ENCODE measurements at places on chromosomes 3 and 15. TPM values are rescaled to one million over a fixed set of nuclear protein-coding genes. Genes with fewer than 3 reads are reported as not detected.

GRCh38 chr15:77821188-77821958 is 188.7 kb upstream of the LINGO1 start:
- peak; percentile 27 for DNase-seq

GRCh38 chr3:196341137-196341536 is 2.9 kb upstream of the TM4SF19 start:
- DNase-seq: peak; percentile 57

CHRM5 gene
- total RNA-seq: not detected

DNA sequence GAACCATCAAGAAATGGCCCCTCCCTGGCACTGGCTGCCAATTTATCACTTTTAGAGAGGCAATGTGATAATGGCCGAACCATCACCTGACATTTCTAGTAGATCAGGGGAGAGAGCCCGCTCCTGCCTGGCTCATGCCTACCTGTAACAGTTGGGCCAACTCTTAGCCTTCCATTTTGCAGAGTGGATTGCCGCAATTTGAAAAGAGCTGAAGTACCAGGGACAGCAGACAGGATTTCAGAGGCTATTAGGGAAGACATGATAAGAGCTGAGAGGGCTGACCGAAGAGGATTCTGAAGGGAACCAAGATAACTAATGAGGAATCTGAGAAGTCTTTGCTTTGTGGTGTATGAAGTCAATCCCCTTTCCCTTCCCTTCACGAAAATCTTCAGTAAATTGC is 121.2 kb upstream of the ANKRD28 start:
- DNase-seq: no peak

DNA sequence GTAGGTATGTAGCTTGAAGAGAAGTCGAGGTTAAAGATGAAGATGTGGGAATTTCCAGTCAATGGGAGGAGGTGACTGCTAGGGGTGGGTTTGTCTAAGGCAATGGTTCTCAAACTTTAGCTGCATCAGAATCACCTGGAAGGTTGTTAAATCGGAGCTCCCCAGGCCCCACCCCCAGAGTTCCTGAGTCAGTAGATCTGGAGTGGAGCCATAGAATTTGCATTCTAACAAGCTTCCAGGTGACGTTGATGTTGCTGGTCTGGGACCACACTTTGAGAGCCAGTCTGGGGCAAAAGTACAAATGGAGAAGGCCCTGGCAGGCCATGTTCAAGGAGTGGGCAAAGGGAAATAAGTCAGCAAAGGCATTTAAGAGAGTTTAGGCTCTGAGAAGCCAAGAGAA is 69.1 kb downstream of the CMTM8 start:
- no peak for DNase-seq

DNA sequence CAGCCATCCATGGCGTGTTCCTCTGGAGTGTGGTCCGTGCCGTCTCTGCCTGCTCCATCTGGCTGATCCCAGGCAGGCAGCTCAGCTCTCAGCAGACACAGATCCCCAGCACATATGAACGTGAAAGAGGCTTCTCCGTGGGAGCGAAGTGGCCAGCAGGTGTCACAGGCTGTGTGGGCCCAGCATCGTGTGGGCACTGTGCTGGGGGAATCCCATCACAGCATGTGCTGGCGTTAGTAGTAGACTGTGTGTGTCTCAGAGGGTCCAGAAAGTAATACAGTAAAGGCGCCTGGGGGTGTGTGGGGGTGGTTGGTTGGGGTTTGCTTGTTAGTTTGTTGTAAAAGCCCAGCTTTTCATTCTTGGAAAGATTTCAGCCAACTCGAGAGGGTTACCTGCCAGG is 147.6 kb downstream of the IGF1R start:
- DNase-seq: no peak

GRCh38 chr15:76584868-76585575 is 248.4 kb downstream of the ISL2 start:
- DNase-seq: no peak

DNA sequence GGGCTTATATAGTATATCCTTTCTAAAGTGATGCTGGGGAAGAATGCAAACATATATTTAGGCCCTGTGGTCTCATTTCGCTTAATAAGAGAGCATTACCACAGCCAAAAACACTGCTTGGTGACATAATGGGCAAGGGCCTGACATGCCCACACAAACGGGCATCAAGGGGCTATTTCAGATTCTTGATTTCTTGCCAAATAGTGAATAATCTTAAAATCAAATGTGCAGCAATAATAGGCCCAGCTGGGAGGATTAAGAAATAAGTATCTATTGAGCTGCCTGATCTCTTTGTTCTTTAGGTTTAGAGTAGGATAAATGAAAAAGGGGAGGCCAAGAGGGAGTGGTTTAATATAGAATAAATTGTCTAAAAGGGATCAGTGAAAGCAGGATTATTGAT is 241.0 kb upstream of the GBE1 start:
- no peak for DNase-seq

BUB1B gene
- total RNA-seq: 3.2 TPM

SLC24A5 gene
- not detected for total RNA-seq

- peak; percentile 69 for DNase-seq
Measured at GRCh38 chr15:39851500-39852092, 68.5 kb downstream of the GPR176 start.

GRCh38 chr3:126111126-126111551 is 27.2 kb upstream of the SLC41A3 start:
- DNase-seq: no peak

- DNase-seq: peak; percentile 79
Measured at GRCh38 chr3:30124435-30125370, 481.7 kb upstream of the TGFBR2 start.

KY gene
- not detected for total RNA-seq

DNA sequence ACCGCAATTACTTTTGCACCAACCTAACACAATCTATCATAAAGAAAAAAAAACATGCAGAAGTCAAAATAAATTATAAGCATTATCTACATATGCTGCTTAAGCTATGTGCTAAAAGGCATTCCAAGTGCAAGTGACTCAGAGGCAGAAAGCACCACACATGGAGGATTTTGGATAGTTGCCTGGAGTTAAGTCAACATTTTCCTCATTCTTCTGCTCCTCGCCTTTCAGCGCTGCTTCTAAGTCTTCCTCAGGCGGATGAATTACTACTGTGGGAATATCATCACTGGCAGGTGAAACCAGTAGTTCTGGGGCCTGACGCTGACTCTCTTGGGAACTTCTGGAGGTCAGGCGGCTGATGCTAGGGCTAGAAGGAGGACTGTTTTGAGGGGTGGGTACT is 53.1 kb downstream of the SLC4A7 start:
- peak; percentile 99 for DNase-seq

KBTBD12 gene
- not detected for total RNA-seq

- peak; percentile 32 for DNase-seq
Measured at GRCh38 chr15:39188314-39188713, 392.6 kb upstream of the THBS1 start.

- DNase-seq: no peak
Measured at GRCh38 chr3:52051444-52051843, 4.9 kb downstream of the DUSP7 start.

MASP1 gene
- 0.62 TPM for total RNA-seq

DNA sequence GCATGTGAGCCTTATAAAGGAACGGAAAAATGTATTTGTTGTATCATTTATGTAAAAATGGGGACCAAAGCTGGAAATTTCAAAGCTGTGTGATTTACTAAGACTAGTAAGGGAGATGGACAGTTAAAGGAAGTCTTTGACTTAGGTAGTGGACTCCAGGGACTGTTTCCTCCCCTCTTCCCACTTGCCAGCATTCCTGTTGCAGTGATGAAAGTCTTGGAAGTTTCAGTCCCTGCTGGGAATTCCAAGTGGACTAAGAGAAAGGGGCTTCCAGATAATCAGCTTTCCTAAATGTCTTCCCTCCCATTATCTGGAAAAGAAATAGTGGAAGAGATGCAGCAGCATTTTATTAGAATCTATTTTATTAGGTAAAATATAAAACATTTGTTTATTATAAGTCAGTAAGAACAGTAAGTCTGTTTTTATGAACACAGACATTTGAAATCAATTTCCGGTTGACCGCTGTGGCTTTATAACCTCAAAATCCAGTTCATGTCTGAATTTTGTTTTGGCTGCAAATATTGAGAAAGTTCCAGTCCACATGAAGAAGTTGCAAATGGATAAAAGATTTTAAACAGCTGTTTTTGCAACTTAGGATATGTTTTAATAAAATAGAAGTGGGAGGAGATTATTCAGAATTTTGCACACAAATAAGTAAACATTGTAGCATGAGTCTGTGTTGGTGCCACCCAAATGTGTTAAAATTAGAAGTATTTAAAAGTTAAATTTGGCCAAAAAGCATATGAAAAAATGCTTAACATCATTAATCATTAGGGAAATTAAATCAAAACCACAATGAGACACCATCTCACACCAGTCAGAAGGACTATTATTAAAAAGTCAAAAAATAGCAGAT is 141.8 kb downstream of the IL20RB start:
- DNase-seq: no peak

DOCK3 gene
- total RNA-seq: 3.1 TPM

DNA sequence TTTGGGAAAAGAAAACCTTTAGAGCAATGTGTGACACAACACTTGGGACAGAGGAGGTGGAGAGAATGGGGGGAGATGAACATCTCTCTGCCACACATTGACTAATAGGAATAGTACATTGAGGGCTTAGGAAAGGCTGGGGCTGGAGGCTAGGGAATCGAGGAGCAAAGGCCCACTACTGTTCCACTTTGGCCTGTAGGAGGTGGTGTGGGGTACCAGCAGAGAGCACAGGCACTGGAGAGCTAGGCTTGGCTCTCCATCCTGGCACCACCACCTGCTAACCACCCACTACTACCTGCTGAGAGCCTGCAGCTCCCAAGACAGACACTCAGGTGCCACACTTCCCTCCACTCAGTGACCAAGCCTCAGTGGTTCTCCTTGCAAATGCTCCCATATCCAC is 19.4 kb downstream of the CCDC32 start:
- no peak for DNase-seq

DNA sequence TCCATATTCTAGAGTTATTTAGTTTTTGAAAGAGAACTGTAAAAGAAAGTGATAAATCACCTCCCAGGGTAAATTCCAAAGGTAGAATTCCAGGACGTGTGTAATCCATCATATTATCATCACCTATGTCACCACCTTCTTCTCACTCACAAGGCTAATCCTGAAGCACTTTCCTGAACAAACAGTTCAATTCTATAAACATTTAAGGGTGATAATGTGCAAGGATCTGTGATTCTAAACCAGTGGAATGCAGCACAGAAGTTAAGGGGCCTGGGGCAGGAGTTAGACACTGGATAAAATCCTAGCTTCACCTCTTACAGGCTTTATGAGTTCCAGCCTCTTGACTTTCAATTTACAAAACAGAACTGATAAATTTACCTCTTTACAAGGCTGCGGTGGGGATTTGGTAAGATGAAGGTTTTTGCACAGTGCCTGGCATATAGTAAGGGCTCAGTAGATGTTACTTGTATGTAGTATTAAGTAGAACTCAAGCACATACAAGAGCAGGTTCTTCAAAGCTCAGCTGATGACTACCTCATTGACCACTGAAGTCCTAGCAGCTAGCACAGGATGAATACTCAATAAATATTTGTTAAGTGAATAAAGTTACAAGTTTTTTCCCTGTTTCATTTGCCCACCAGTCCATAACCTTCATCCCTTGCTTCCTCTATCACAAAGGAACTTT is 47.3 kb upstream of the CCDC80 start:
- no peak for DNase-seq

ZNF654 gene
- 19.1 TPM for total RNA-seq

DNA sequence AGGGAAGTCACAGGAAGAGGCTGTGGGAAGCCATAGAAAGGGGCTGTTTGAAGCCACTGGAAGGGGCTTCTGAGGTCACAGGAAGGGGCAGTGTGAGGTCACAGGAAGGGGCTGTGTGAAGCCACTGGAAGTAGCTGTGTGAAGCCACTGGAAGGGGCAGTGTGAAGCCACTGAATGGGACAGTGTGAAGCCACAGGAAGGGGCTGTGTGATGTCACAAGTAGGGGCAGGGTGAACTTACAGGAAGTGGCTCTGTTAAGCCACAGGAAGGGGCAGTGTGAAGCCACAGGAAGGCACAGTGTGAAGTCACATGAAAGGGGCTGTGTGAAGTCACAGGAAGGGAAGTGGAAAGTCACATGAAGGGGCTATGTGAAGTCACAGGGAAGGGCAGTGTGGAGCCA is 33.1 kb downstream of the GASK1A start:
- no peak for DNase-seq

GRCh38 chr3:194857469-194858113 is 171.9 kb downstream of the FAM43A start:
- no peak for DNase-seq

FAM81A gene
- total RNA-seq: 0.94 TPM

DNA sequence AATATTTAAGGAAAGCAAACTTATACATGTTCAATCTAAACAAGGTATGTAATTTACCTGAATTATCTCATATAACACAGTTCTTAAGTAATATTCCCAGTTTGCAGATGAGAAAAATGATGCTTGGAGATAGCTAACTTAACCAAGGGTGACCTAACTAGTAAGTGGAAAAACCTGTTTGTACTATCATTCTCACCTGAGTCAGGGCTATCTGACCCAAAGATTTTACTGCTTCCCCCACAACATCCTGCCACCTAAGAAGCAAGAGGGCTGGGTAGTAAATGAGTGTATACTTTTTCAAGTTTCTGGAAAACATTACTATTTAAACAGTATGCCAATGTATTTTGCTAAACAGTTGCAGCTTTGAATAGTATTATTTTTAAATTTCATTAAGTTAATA is 10.6 kb downstream of the TP63 start:
- no peak for DNase-seq

DNAH12 gene
- 0.23 TPM for total RNA-seq

DNA sequence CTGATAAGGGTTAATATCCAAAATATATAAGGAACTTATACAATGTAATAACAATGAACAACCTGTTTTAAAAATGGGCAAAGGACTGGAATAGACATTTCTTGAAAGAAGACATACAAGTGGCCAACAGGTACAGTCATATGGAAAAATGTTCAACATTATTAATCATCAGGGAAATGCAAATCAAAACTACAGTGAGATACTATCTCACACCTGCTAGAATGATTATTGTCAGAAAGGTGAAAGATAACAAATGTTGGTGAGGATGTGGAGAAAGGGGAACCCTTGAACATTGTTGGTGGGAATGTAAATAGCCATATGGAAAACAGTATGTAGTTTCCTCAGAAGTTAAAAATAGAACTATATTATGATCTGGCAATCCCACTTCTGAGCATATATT is 20.4 kb downstream of the GOLM2 start:
- no peak for DNase-seq

TNFAIP8L3 gene
- 1.1 TPM for total RNA-seq

FOXB1 gene
- 1.3 TPM for total RNA-seq

- no peak for DNase-seq
Measured at GRCh38 chr15:84658788-84659411, 901 bp upstream of the NMB start.

GRCh38 chr3:71436337-71436736 is 147.2 kb downstream of the FOXP1 start:
- peak; percentile 55 for DNase-seq

GRCh38 chr15:94666553-94666952 is 435.2 kb downstream of the MCTP2 start:
- DNase-seq: no peak

- DNase-seq: no peak
Measured at GRCh38 chr3:195035345-195036202, 235.4 kb downstream of the XXYLT1 start.

FMN1 gene
- total RNA-seq: 5.3 TPM

Measured in astrocyte (in vitro differentiated cells and primary cell).